Fibroblast of skin of left biceps (primary cell): ENCODE measurements at places on chromosomes 1 and 21.
A peak's percentile ranks its signal among the peaks of the same experiment; 100 is the strongest.

DNA sequence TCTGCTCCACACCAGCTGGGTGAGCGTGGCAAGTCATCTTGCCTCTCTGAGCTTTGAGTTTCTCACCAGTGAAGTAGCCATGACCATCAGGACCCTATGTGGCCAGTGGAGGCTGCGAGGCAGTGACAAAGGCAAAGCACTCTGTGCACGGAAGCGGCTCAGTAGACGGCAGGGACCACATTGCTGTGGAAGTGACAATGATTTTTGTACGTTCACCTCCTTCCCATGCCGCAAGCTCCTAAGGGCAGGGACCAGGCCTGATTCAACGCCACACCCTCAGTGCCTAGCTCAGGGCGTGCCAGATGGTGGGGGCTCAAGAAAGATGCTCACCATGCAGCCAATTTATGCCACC lies 210.5 kb downstream of the MATN1 start:
- DNase-seq, result no peak

GRCh38 chr1:57165546-57165945 lies 199.7 kb upstream of the C8B start:
- no peak for DNase-seq

DNA sequence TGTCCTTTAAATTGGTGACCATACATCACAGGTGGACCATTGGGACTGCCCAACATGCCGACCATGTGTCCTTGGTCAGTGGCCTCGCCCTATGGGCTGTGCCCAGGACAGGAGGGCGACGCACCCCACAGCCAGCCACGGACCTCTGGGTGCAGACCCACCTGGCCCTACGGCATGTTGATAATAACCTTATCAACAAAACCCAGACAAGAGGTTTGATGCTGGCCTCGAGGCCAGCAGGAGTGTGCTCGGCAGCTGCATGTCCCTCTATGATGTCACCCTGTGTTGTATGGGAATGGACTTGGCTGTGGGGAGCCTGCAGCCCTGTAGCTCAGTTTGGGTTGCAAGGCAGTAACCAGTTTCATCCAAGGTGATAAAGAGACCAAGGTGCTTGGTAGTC lies 32.1 kb downstream of the SLC37A1 start:
- no peak for DNase-seq

GRCh38 chr1:167105271-167106118 lies 11.6 kb downstream of the STYXL2 start:
- DNase-seq, result no peak

- no peak for DNase-seq
Measured at GRCh38 chr1:17643861-17644703, 104.6 kb downstream of the ARHGEF10L start.

DNA sequence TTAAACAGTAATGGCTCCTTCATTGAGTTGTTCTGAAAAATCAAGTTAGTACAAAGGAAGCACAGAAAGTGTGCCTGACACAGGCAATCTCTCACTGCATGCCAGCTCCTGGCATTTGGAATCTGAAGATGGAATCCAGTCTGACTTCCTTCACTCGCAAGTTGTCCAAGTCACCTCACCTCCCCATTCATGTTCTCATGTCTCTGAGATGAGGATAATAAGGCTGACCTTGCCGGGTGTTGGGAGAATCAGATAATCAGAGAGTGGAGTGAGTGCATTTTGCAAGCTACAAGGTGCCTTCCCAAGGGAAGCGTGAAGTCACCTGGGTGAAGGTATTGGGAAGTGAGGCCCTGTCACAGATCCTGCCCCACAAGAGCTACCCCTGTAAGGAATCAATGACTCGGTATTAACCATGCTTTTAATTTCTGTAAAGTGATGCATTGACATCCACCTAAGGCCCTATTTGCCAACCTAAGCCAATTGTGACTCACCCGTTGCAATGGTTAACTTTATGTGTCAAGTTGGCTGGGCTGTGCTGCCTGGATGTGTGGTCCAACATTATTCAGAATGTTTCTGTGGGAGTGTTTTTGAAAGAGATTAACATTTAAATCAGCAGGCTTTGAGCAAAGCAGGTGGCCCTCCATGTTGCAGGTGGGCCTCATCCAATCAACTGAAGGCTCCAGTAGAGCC lies 62.5 kb upstream of the TARBP1 start:
- DNase-seq, result no peak

- no peak for DNase-seq
Measured at GRCh38 chr1:214364786-214365295, 83.9 kb downstream of the SMYD2 start.

GRCh38 chr1:15261155-15262002 lies 14.4 kb downstream of the FHAD1 start:
- DNase-seq, result no peak

- peak; percentile 36 for DNase-seq
Measured at GRCh38 chr1:23169727-23170335, 1.2 kb upstream of the LUZP1 start.

- DNase-seq, result no peak
Measured at GRCh38 chr1:45340816-45341466, 701 bp upstream of the MUTYH start.

- DNase-seq, result no peak
Measured at GRCh38 chr1:81801651-81802456, 1.1 kb downstream of the ADGRL2 start.

- DNase-seq, result no peak
Measured at GRCh38 chr1:80218112-80218511, 1211.6 kb upstream of the ADGRL4 start.

DNA sequence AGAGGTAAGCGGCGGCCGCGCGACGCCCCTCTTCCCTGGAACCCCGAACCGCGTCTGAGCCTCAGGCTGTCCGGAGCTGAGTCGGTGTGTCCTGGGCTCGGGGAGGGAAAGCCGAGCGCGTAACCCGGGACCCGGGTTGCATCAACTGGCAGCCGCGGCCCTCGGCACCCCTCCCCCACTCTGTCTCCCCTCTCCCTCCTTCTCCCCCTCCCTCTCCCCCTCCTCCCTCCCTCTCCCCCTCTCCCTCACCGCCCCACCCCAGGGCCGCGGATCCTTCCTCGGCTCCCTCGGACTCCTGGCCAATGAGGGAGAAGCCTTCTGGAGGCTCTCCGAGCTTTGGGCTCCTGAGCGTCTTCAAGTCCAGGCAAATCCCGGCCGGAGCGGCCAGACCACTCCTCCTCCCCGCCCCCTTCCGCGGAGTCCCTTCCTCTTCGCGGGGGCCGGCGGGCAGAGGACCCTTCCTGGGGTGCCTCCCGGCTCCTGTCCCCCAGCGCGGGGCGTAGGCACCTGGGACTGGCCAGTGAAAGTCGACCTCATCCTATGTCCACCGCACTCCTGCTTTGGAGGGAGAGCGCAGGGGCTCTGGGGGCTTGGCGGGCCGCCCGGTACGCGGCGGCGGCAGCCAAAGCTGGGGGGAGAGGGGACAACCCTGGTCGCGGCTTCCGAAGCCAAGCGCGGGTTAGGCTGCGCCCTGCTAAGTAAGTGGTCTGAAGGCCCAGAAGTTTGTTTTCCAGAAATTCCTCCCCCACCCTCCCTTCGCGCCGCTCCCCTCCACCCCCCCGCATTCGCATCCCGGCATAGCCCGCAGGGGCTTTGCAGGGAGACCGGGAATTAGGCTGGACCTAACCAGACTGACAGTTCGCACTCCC lies 850 bp downstream of the SESN2 start:
- DNase-seq, result peak; percentile 40

DNA sequence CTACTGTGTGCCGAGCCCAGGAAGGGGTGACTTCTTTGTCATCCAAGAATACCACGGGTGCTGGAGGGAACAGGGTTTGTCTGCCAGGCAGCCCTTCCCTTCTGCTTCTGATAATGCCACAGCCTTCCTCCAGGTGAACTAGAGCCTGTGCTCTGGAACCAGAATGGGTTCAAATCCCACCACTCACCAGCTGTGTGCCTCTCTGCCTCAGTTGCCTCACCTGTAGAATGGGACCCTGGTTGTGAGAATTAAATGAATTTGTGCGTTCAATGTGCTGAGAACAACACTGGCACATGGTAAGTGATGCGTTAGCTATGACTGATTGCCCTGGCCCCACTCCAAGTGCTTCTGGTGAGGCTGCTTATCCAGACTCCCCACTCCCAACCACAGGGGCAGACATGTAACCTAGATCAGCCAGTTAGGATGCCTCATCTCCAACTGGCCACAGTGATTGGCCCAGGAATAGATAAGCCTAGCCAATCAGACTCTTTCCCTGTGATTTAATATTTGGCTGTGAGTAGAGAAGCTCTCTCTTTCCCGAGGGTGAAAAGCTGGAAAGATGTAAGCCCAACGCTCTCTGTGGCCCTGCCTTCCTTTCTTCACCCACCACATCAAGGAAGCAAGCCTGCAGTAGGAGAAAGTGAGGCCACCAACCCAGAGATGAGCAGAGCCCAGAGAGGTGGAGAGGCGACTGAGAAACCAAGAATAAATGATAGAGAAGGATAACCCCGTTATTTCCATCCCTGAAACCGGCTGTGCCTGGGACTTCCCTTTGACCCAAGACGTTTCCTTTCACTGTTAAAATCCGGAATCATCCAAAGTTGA lies 20.8 kb upstream of the LAPTM5 start:
- peak; percentile 45 for DNase-seq

DNA sequence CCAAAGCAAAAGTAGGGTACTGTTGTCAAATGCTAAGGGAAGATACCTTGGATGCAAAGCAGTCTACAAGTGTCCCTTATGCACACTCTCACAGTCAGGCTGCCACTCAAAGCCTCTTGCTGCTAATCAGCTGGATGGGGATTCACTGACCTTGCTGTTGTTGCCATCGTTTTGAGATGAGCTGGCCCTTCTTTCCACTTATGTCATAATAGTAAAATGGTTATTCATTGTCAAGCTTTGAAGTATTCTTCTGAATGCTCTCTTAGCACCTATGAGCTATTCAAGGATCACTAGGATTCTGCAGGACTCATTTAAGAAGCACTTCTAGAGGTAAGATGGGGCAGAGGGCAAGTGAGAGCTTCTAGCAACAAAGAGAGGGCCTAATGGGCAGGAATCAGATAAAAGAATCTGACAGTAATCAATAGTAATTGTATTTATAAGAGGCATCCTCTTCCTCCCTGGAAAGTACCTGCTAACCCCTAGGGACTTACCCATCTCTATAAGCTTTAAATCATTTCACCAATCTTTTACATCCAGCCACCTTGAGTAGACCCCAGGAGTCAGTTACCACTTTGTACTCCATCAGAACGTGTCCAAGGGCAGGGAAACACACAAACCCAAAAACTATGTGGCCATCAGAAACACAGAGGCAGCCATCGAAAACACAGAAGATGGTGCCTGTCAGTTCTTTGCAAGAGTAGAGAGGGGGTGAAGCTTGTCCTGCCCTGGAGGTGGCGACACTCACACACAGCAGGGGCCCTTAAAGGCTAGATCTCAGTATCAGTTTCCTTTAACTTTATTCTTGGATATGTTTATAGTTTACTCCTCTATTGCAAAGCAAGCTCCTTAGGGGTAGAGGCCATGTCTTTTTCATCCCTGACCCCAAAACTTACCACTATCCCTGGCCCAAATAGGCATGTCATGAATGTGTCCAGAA lies 103.7 kb upstream of the NFIA start:
- no peak for DNase-seq

DNA sequence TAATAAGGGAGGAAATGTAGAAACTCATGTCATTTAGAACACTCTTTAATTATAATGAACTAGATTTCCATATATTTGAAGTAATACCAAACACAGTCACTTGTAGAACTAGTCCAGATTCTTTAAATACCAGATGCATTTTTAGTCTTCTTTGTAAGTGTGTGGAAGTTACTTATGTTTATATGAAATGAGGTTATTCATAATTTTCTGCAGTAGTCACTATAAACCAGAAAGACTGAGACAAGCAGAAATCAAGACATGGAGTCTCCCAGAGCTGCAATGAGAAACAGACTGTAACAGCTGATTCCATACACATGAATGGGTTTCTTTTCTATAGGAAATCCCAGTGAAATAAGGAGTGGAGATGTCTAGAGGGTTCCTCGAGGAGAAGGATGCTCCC lies 216.6 kb upstream of the ZP4 start:
- DNase-seq, result no peak

GRCh38 chr1:160406131-160406968 lies 6.0 kb downstream of the VANGL2 start:
- DNase-seq, result no peak

- no peak for DNase-seq
Measured at GRCh38 chr1:66357478-66358197, 176.3 kb upstream of the SGIP1 start.

GRCh38 chr21:33300701-33301631 lies 23.8 kb upstream of the IFNAR1 start:
- no peak for DNase-seq
